Stimulated activated CD8-positive, alpha-beta memory T cell treated with anti-CD3 and anti-CD28 coated beads, Interleukin-7, amount 100 ng/mL, for 24 hours (primary cell): ENCODE measurements at places on chromosomes 1 and 21.

DNA sequence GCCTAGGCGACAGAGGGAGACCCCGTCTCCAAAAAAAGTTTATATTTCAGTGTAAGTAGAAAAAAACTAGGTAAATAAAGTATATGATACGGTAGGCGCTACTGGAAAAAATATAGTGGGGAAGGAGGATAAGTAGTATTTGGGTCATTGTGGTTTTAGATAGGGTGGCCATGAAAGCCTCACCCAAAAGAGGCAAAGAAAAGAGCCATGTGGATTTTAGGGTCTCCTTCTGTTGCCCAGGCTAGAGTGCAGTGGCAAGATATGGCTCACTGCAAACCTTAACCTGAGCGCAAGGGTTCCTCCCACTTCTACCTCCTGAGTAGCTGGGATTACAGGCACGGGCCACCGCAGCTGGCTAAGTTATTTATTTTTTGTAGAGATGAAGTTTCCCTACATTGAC, 17.1 kb downstream of the LEPR start:
- DNase-seq: no peak

DNA sequence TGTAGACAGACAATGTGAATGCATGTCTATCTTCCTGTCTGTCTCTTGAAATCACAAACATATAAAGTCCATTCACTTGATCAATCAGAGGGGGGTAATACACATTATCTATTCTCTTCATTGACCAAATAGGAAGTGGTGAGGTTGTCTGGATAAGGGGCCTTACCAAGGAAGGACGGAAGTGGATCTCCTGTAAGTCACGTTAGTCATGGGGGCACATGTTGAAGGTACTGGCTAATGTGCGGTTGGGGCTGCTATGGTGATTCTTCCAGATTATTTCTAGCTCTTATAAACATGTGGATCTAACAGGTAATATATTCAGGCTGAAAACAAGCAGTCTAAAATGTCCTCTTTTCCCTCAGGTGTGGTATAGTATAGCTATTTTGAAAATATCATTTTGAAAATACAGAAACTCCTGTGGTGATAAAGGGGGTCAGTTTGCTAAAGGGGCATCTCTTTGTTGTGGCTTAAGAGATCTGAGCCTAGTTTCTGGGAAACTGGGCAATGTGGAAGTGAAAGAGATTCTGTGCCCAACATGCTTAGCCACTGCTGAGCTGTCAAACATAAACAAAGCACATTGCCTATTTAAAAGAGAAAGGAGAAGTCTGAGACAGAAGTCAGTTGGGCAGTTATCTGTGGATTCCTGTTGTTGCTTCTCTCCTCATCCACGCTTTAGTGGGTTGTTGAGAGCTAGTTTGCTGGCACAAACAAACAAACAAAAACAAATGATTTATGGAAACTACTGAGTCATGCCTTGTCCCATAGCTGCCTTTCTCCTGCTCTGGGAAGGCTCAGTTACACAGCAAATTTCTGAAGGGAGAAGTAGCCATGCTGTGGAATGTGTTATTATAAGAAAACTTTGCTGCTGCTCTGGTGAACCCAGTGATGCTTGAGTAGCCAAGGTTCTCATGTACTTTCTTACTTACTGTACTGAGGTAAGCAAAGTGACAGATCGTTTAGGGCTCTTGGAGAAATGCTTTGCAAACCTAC, 166.9 kb downstream of the HLX start:
- DNase-seq: no peak

DNA sequence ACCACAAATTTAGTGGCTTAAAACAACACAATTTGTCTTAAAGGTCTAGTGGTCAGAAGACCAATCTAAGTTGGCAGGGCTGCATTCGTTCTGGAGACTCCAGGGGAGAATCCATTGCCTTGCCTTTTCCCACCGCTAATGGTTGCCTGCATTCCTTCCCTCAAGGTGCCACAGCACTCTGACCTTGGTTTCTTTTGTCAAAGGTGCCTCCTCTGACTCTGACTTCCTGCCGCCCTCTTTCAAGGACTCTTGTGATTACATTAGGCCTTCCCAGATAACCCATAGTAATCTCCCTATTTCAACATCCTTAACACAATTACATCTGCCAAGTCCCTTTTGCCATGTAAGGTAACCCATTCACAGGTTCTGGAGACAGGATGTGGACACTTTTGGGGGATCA, 145.3 kb downstream of the S1PR1 start:
- no peak for DNase-seq

- no peak for DNase-seq
Measured at GRCh38 chr1:11720525-11720924, 15.4 kb upstream of the AGTRAP start.

DNA sequence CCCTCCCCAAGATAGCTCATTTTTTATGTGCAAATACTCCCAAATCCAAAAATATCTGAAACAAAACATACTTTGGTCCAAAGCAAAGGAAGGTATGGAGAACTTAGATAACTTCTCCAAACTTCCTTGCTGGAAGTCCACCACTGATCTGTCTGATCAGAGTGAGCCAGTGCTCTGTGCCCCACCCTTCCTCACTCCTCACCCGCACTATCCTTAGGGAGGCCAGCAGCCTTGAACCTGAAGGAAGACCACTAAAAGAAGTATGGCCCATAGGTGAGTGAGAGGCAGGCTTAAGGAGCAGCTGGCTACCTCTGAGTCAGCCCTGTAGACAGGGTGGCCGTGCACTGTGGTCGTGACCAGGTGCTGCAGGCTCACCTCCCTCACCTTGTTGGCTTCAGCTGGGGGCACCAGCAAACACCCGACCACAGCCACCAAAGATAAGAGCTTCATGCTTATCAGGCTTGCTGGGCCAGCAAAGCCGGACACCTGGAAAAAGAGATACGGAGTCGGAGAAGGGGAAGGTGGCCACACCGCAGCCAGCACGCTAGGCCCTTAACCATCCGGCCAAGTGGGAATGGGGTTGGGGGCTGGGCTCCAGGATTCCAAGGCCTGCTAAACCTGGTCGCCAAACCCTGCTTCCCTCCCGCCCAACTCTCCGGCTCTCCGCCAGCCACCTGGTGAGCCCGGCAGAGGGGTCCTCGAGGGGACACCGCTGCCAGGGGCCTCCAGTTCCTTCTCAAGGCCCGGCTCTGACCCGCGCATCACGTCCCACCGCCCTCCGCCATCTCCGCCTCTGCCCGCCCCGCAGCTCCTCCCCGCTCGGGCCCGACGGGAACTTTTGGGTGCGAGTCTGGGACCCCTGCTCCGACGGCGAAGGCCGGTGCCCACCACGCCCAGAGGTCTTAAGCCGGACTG, 543 bp downstream of the TMEM9 start:
- no peak for DNase-seq

DNA sequence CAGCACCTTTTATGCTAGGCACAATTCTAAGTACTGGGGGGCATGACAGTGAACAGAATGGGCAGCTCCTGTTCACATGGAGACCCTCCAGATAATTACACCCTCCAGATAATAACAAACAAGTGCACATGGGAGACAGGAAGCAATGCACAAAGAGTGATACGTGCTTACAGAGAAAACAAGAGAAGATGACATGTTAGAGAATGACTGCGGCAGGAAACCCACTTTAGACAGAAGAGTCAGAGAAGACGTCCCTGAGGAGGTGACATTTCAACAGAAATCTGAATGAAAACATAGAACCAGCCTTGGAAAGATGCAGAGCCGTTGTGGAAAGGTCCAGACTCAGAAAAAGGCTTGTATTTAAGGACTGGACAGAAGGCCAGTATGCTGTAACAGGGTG, 54.7 kb upstream of the ARTN start:
- no peak for DNase-seq

GRCh38 chr1:39919545-39919944, 17.8 kb upstream of the MYCL start:
- DNase-seq: no peak

DNA sequence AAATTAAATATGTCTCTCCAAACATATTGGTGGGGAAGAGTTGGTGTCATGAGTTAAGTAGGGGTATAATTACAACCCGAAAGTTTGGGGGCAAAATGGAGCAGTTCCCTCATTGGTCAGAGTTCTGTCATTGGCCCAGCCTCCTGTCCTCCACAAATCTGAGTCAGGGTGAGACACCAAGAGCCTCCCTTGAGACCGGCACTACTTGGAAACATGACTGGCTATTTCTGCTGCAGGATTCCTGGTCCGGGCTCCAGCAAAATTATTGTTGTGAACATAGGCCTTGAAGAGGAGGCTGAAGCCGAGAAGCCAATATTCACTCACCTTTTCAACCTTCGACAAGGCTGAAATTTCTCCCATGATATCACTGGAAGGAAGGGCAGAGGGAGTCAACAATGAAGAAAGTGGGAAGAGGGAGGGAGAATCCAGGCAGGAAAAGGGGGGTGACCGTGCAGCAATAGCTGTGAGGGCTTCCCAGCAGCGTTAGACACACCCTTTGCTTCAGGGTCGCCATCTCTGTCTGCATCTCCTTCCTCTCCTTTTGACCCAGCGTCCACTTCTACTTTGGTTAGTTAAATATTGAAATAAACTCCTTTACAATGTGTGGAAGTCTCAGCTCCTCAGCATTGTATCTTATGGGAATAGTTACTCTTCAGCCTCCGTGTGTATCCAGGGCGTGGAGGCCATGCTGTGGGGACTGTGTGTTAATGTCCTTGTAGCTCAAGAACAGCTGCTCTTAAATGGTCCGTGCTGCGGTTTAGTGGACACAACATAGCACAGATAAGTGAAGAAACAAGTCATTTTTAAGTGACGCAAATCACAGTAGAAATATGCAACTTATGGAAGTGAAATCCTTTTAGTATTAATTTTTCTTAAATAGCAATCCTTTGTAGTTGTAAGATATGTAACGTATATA, 307.4 kb downstream of the DISC1 start:
- DNase-seq: no peak

- DNase-seq: no peak
Measured at GRCh38 chr1:28296401-28297261, 32.2 kb upstream of the MED18 start.
